ENCODE measurements at places on chromosomes 7 and 10.

GRCh38 chr10:76700241-76700640 lies 937.4 kb downstream of the KCNMA1 start:
- DNase-seq = no peak

DNA sequence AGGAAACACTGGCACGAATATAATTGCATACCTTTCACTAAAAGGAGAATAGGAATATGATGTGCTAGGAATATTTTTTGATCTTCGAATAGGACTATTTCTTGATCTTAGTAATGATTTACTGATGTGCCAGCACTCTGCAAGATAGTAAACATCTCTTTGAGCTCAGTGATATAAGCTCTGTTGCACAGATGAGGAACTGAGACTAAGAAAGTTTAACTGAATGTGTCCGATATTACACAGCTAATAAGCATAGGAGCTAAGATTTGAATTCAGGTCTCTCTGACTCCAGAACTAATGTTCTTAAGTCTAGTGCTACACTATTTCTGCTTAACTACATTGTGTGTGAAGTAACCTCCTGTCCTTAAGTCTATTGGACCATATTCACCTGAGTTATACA lies 98.4 kb upstream of the PTPRZ1 start:
- no peak for DNase-seq

DNA sequence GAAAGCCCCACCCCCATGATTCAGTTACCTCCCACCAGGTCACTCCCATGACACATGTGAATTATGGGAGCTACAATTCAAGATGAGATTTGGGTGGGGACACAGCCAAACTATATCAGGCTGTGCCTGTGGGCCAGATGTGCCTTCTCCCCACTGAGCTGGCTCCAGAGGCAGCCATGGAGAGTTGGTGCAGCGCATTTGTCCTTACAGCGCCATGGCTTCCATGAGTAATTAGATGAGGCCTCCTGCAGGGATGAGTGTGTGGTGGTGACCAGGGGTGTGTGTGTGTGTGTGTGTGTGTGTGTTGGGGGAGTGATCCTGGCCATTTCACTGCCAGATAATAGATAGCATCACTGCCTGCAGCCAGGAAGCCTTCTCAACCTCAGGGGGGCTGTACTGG lies 94.6 kb downstream of the FANK1 start:
- DNase-seq = no peak

DNA sequence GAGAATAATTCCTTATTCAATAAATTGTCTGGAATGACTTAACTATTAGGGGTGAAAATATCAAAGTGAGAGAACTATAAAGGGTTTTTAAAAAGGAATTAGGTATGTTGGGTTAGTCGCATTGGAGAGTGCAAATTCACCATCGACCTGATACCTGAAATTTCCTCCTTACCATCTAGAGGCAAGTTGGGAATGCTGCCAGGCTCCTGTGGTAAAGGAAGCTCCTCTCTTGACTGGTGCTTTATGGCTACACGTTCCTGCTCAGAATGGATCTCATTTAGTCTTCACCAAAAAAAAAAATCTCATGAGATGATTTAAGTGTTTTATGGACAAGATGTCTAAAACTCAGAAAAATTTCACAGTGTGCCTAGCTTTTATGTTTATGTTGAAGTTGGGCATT lies 129.8 kb downstream of the EGFR start:
- no peak for DNase-seq

DNA sequence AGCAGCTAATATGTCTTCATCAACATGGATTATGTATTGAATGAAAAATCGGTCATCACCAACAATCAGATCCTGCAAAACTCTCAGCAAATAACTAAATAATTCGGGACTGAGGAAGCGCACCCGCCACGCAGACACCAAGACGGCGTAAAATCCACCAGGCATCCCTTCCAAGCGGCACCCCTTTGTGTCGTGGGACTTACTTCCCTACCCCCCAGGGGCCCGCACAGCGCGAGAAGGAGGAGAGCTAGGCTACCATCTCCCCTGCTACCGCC lies 721 bp downstream of the ARL3 start:
- no peak for DNase-seq

DNA sequence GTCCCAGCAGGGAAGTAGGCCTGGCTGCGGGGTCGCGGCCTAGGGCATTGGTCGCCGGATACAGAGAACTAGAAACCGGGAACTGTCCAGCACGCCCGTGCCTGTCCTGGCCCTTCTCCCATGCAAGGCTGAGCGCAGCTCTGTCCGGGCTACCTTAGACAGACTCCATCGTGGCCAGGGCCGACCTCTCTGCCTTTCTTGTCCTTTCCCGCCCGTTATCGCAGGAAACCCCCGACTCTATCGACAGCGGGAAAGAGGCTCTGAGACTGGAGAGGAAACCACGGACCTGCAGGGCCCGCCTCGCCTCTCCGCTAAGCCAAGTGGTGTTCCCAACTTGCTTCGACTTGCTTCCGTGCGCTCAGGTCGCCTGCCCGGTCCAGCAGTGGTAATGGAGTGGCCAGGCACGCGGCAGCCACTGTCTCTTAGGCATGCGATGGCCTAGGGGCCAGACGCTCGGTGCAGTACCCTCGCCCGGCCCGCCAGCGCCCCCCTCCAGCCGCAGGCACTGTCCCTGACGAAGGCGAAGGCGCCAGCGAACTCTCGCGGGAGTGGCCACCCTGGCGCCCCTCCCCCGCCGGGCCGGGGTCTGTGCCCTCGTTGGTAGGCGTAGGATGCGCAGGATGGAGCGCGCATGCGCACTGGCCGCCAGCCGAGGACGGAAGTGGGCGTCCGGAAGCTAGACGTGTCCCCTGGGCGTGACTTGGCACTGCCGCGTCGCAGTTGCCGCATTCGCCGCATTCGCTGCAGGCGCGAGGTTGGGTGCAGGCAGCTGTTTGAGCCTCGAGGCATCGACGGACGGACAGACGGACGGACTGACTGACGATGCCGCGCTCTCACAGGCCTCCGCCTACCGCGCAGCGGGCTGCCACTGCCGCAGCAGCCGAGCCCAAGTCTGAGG lies 54.4 kb downstream of the MCMBP start:
- no peak for DNase-seq

GRCh38 chr10:75137533-75138438 lies 26.3 kb downstream of the SAMD8 start:
- DNase-seq = no peak

DNA sequence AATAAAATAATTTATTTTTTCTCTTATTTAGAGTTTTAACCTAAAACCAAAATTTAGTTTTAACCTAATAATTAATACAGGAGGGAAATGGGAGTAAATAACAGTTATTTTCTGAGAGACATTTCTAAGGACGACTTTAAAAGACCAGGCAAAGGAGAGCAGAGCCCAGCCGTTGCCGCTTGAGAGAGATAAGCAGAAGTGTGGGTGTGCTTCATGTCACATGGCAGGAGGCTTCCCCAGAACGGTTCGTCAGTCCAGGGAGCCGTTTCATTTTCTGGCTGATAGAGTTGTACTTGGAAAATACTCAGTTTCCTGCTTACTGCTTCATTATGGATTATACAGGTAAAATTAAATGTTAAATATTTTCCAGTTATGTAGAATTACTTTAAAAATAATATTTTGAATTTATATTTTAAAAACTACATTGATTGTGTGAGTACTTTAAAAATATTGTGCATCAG lies 61.4 kb downstream of the ST7 start:
- no peak for DNase-seq

GRCh38 chr7:135291809-135292253 lies 58.2 kb downstream of the STRA8 start:
- no peak for DNase-seq

DNA sequence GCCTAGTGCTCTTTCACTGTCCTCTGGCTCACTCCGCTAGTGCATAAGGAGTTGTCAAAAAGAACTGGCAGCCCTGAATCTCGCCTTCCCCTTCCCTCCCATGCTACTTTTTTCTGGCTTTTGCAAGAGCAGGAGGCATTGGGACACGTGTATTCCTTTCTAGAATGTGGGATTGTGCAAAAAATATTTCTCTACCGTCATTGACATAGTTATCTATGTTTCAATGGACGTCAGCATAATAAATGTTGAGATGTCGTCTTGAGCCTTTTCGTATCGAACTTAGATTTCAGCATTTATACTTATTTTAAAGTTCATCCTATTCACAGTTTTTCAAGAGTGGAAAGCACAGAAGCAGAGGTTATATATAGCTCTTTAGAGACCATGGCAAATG lies 727 bp downstream of the ING3 start:
- no peak for DNase-seq

DNA sequence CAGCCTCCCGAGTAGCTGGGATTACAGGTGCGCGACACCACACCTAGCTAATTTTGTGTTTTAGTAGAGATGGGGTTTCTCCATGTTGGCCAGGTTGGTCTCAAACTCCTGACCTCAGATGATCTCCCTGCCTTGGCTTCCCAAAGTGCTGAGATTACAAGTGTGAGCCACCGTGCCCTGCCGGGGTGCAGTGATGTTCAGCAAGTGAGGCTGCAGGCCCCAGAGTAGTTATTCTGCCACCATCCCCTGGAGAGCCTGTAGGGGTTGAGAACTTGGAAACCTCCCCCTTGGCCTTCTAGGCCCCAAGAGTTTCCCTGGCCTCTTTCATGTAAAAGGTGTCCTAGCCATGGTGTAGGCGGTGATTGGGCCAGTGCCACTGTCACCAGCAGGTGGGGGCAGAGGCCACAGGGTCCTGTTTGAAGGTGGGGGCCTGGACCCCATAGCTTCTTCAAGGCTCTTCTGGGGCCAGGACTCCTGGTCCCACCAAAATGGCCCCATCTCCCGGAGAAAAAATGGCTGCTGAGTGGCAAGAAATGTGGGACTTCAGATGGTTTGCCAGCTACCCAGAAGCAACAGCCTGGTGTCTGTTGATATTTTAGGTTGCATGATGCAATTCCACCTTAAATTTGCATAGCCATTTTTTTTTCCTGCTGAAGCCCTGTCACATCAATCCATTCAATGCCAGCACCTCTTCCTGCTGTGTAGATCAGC lies 25.5 kb upstream of the INMT start:
- DNase-seq = no peak

DNA sequence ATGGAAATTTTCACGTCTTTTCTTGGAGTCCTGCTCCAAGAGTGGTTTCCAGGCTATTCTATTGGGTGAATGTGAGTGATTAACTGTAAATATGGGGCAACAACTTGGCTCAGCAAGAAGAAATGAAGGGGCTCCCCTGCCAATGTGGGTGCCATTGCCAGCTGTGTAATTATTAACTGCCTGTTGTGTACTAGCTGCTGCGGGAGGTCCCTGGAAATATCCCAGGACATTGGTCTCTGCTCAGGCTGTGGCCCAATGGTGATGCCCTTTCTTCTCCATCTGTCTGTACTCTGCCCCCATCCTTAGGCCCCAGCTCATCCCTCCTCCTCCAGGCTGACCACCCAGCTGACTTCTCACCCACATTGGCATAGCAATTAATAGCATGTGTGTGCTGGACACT lies 29.4 kb downstream of the NPTX2 start:
- DNase-seq = no peak

GRCh38 chr7:68146983-68147382 lies 1150.3 kb downstream of the TYW1 start:
- DNase-seq = no peak

DNA sequence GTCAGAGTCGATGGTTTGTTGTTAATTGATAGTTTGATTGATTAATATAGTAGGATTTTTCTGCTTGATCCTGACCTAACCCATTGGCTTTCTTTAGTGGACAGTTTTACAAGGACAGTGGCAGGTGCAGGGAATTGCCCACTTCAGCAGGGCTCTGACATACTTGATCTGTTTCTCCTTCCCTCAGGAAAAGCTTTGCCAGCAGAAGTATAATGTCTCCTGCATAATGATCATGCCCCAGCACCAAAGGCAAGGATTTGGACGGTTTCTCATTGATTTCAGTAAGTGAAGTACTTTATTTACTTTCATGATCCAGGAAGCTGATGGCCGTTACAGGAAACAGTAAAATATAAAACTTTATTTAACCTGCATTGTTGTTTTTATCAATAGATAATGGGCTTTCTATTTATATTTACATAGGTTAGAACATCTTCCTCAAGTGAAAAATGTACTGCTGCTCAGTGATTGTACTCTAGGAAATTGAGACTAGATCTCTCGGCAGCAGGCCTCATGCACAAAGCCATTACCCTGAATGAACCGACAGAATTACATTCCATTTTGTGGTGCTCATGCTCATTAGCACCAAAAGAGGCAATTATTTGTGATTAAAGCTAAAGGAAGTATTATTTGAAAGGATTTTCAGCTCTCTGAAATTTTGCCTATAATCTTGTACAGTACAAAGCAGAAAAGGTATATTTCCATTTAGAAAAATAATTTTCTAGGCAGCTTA lies 122.5 kb upstream of the SAMD8 start:
- no peak for DNase-seq

GRCh38 chr7:113339661-113340060 lies 221.3 kb upstream of the SMIM30 start:
- DNase-seq = no peak

- no peak for DNase-seq
Measured at GRCh38 chr7:2631946-2632732, at the start of gene TTYH3. Gene TTYH3 (plus strand): TSS chr7:2631986. CDS start chr7:2632156, 170 bp downstream.

DNA sequence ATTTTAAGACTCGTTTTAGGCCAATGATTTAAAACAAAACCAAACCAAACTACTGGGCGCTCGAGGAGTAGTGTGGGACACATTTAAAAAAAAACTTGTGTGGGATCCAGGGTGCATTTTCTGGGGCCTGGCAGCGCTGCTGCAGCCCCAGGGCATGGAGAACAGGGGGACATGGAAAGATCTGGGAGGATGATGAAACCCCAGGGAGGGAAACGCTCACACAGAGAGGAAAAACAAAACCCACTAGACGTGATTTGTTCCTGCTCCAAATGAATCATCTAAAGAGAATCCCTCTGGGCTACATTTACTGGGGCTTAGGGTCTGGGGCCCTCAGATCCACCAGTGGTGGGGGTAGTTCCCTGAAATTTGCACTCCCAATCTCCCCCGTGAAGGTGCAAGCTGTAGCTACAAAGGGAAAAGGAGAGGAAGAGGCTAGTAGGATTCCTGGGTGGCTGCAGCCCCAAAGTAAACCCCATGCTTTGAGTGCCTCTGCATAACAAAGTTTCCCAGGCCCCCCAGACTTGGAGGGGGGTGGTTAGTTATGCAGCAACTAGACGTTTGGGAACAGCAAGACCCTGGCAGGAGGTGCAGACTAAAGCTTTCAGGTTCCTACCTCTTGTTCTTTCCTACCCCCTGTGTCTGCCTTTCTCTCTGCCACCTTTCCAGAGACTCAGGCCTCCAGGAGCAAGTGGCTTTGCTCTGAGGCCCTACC lies 14.5 kb upstream of the HOXA13 start:
- no peak for DNase-seq

- no peak for DNase-seq
Measured at GRCh38 chr7:148723166-148723559, 24.5 kb downstream of the CUL1 start.

GRCh38 chr7:91019686-91020385 lies 244.4 kb upstream of the FZD1 start:
- no peak for DNase-seq

GRCh38 chr7:108091461-108091831 lies 38.7 kb downstream of the LAMB4 start:
- no peak for DNase-seq

GRCh38 chr7:42414941-42415505 lies 178.0 kb upstream of the GLI3 start:
- no peak for DNase-seq

DNA sequence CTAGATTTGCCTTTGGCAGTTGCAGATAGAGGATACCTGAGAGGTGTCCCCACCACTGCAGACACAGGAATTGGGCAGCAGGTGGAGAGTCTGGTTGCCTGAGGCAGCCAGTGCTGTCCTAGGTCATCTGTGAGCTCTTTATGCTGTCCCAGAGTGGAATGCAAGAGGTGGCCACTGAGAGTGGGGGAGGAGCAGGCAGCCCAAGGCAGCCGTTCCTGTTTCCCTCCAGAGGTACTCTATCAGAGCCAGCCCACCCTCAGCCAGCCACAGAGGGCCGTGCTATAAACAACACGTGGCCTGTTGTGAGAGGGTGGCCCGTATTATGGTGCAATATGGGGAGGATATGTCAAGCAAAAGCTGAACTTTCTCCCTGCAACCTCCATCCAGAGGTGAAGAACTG lies 8.5 kb downstream of the LRRC18 start:
- DNase-seq = no peak

All from GOT3 (cell line).